ENCODE measurements at places on chromosomes 6 and 20. TPM values are rescaled to one million over a fixed set of nuclear protein-coding genes. Genes with fewer than 3 reads are reported as not detected.

PNLDC1 gene
- not detected for polyA plus RNA-seq

TOMM6 gene
- polyA plus RNA-seq = 130 TPM

NRN1 gene
- 4.4 TPM for polyA plus RNA-seq

LKAAEAR1 gene
- 16.3 TPM for polyA plus RNA-seq

ANGPT4 gene
- polyA plus RNA-seq = not detected

MPIG6B gene
- not detected for polyA plus RNA-seq

LCA5 gene
- 13.2 TPM for polyA plus RNA-seq

HLA-DOB gene
- polyA plus RNA-seq = not detected

CASS4 gene
- not detected for polyA plus RNA-seq

LAMP5 gene
- polyA plus RNA-seq = 0.32 TPM

CAGE1 gene
- not detected for polyA plus RNA-seq

CPXM1 gene
- polyA plus RNA-seq = 42.1 TPM

SIRPD gene
- polyA plus RNA-seq = not detected

CPNE5 gene
- polyA plus RNA-seq = 9.5 TPM

CD109 gene
- 0.07 TPM for polyA plus RNA-seq

SLA2 gene
- polyA plus RNA-seq = not detected

NKX2-2 gene
- not detected for polyA plus RNA-seq

HLA-DRB5 gene
- polyA plus RNA-seq = not detected

LGSN gene
- polyA plus RNA-seq = not detected

TRAM2 gene
- 0.41 TPM for polyA plus RNA-seq

Data from neural cell (in vitro differentiated cells).